ENCODE measurements at places on chromosomes 6 and 20.

GRCh38 chr6:151288712-151289398, 49.1 kb downstream of the AKAP12 start:
- no peak for DNase-seq

DNA sequence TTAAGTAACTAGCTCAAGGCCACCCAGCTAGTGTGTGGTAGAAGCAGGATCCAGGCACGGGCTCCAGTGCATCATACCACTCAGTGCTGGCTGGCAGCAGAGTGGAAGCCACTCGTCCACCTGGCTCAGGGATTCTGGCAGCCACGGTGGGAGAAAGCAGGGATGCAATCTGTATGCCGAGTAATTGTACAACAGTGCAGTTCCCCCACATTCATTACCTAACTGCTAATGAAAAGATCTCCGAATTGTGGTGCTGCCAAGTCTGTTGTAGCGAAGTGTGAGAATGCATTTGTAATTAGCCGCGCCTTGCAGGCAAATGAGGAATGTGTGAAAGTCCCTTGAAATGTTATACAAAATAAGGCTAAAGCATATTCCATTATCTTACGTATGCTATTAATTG, 29.0 kb downstream of the KCNG1 start:
- no peak for DNase-seq

DNA sequence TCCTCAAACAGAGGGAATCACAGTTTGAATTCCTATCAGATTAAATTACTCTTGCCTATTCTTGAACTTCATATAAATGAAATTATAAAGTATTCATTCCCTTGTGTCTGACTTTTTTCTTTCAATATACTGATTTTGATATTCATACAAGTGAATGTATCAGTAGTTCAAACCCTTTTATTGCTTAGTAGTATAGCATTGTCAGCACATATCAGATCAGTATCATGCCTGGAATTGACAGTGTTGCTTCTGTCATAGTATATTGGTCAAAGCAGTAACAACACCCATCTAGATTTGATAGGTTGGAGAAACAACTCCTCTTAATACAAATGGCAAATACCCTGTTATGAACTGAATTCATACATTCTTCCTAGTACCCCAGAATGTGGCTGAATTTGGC, 89.1 kb upstream of the SLC35F1 start:
- DNase-seq, result no peak

DNA sequence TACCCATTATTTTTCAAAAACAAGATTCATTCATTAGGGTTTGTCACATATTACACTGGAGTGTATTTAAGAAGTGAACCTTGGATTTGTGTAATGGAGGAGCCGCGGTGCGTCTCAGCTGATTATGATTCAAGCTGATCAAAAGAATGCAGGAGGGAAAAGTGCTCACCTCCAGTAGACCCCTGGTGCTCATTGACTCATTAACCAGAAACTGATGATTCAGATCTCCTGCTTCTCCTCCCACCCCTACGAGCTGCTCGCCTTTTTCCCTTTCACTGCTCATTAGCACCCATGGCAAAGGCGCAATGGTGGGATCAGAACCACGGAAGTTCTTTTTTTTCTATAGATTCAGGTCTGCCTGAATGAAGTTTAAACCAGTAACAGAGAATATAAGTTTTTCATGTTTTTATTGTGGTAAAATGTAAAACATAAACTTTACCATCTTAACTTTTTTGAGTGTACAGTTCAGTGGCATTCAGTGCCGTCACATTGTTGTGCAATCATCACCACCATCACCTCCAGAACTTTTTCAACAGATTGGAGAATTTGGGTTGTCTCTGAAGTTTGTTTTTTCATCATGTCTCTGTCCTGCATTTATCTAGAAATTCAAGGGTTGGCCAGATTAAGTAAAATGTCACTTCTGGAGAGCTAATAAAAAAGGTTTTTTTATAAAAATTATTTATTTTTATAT, 101.6 kb downstream of the LINC00237 start:
- DNase-seq, result no peak

DNA sequence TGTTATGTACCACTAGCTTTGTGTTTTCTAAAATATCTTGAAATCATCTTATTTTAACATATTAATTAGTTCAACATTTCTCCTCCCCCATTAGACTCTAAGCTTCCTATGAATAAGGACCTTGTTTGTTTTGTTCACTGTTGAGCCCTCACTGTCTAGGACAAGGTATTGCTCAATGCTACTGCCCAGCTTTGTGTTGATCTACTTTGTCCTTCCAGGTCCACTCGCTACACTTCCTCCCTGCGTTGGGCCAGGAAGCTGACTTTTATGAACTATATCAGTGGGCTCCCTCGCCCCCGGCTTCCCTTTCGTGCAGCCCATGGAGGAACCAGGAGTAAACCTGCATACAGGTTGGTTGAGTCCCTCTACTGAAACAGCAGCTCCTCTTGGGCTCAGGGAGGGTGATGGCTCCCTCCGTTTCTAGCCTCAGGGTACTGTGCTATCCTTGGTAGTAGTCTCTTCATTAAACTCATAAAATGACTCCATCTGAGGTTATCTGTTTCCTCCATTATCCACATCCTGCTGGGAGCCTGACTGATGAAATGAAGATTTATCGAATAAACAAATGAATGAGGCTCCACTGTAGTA, 272.5 kb downstream of the CLIC5 start:
- no peak for DNase-seq

- no peak for DNase-seq
Observed at GRCh38 chr6:48835421-48835958, 627.6 kb downstream of the MMUT start.

DNA sequence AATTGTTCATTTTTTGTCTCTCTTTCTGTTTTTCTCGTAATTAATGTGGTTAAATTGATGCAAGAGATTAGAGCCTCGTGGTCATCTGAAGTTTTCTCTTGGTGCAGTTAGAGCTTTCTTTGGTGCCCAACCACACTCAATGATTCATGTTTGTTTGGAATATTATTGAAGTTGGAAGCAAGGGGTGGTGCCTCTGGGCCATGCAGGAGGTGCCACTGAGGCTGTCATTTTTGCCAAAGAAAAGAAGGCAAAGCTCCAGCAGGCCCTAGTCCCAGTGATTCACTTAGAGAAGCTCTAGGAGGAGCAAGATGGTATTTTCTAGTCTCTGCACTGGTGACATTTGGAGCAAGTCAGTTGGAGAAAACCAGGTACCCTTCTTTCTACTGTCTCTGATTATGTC, 144.5 kb upstream of the RALGAPA2 start:
- DNase-seq, result no peak

DNA sequence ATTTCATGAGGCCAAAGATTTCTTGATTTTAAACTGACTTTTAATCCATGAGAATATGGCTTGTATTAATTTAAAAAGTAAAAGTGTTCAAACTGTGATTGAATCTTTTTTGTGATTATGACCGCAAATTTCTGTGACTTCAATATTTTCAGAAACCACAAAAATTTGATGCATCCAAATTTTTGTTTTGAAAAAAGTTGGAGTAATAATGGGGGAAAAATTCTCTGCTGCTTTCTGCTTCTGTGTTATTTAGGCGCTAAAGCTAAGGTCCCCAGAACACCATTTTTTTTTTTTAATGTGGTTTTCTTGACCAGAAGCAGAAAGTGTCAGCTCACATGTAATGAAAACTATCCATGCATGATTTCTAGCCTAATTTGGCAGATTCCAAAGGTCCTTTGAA, 65.3 kb downstream of the GRIK2 start:
- no peak for DNase-seq

- peak; percentile 88 for DNase-seq
Observed at GRCh38 chr6:29702519-29703103, 20.6 kb upstream of the HLA-F start.

DNA sequence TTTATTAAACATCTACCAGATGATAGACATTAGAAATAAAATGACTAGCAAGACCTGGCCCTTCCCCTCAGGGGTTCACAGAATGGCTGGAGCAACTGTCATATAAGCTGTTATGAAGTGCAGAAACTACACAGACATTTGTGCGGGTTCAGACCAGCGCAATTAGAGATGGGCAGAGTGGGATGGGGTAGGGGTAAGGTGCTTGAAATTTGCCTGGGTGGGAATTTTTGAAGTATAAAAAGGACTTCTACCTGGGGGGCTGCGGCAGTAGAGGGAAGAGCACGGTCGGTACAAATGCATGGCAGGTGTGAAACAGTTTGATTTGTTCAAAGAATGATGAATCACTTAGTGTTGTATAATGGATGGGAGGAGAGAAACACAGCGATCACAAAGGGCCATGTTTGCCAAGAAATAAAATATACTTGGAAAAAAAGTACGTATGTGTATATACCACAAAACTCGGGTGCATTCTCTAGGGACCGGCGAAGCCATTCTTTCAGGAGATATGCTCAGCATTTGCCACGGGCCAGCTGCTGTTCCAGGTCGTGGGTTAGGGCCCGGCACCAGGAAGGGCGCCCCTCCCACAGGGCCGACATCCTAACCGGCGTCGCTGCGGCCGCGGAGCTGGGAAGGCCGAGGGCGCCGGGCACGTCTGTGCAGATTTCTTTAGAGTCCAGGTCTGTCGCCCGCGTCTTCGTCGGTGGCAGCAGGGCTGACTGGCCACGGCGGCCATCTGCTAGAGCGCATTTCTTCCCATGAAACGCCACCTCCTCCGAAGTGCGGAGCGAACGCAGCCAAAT, 809 bp upstream of the NOL7 start:
- DNase-seq, result no peak

DNA sequence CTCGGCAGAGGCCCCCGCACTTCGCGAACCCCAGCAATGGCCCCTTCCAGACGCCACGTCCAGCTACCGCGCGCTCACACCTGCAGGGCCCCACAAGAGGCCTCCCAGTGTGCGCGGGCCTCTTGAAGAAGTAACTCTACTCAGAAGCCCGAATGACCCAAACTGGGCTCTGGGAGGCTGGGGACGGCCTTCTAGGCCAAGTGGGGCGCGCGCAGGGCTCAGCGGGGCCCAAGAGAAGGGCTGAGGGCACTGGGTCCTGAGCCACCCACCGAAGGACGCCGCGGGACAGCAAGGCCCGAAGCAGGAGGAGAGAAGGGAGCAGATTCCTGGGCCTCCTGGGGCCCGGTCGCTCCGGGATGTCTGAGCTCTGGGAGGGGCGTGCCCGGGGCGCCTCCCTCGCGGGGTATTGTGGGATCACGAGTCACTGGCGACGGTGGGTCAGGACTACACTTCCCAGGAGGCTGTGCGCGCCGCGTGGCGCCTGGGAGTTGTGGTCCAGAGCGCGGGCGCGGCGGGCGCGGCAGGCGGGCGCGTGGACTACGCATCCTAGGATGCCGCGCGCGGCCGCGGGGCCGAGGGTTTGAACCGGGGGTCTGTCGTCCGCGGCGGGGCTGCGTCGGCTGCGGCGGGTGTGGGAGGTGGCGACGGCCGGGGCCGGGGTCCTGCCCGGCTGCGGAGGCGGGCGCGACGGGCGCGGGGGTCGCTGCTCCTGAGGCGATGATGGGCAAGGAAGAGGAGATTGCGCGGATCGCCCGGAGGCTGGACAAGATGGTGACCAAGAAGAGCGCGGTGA, at the start of gene TCEA2:
TSS of gene TCEA2 (plus strand) at position 603 of the 793 bp plus-strand sequence. CDS start at position 718, 115 bp downstream.
- peak; percentile 87 for DNase-seq

GRCh38 chr6:166904101-166904746, 52.1 kb downstream of the RNASET2 start:
- no peak for DNase-seq

DNA sequence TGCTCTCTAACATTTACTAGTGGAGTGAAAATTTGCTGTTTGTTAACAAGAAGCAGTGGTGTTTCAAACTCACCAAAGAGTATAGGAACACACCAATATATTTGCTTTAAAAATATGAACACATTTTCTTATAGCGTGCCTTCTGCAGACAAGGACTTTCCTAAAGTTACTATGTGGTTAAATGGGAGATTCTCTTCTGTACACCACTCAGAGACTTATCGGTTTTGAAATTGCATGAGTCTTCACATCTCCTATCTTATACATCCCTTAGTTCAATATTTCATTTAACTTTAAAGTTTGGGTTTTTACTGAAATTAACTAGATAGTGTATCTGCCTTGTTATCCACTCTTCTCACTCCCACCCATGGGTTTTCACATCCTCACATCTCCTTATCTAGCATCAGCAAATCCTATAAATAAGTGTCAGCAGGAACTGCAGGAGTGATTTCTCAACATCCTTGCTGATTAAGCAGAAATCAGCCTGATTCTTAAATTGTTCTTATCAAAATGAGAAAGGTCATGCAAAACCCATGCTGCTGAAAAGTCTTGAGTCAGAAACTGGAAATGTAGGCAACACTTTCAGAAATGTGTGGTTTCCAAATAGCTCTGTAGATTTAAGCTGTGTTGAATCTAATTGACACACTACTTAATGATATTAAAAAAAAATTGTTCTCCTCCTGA, 1075.6 kb upstream of the GJE1 start:
- no peak for DNase-seq

- DNase-seq, result no peak
Observed at GRCh38 chr20:10531848-10532247, 96.7 kb downstream of the SLX4IP start.

DNA sequence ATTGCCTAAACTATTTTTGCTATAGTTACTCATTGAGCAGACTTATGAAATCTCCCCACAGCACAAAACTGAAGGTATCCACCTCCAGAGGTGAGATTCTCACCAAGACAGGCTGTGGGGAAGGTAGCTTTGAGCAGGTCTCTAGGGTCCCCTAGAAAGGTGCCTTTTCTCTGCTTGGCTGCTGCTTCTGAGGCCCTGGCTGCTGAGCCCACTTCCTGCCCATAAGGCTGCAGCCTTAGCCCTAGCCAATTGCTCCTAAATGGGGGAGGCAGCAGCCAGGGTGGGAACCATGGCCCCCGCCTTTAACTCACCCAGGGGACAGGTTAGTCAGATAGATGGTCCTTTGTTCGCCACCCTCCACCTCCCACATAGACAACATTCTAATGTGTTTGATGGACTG, 3.6 kb downstream of the NT5E start:
- peak; percentile 18 for DNase-seq

DNA sequence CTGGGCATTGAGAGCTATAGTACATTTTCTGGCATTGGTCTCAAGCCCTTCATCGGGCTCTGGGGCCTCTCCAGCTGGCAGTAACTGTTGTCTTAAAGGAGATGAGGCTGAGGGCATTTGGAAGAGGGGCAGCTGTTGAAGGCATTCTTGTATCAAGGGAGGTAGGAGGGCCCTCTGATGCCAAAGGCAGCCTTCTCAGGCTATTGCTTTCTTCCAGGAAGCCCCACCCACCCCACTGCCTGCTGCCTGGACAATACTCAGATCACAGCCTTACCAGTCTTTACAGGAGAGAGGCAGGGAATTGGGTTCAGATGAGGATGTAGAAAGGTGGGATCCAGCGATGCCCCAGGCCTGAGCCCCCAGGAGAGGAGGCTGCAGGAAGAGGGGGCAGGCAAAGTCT, 46.0 kb downstream of the CPXM1 start:
- DNase-seq, result no peak

GRCh38 chr20:6007094-6007528, 46.7 kb downstream of the LRRN4 start:
- DNase-seq, result no peak

- DNase-seq, result no peak
Observed at GRCh38 chr6:21707524-21708319, 114.2 kb downstream of the SOX4 start.
